ENCODE measurements at places on chromosomes 3 and 15.

DNA sequence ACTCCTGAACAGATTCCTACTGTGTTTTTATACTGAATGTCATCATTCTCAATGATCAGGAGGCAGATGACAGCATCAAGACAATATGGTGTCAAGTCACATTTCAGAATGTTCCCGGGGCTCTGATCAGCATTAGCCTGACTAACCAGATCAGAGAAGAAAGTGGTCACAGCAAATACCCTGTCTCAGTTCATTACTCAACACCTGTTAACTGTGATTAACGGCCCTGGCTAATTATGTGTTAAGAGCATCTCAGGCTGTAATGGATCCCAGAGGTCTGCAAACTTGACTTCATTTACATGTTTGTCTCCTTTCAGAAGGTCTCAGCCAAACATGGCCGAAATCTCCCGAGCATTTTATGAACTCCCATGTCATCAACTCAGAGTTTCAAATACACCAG, 833.7 kb downstream of the FHIT start:
- DNase-seq: no peak

GRCh38 chr3:178318340-178318739, 217.9 kb upstream of the KCNMB2 start:
- no peak for DNase-seq

DNA sequence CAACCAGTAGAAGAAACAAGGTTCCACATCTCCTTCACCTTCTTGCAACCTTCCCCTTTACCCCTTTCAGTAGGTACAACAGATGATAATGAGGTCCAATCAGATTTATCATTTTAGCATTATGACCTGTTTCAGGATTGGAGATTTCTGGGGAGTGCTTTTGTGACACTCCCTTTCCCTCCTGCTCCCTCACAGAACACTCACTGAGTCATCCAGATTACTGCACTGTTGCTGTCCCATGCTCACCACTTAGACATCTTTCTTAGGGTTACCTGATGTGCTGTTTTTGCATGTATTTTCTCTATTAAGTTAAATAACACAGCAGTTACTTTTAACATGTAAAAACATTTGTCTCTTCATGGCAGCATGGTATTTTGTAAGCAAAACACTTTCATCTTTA, 118.5 kb downstream of the MFSD1 start:
- no peak for DNase-seq

DNA sequence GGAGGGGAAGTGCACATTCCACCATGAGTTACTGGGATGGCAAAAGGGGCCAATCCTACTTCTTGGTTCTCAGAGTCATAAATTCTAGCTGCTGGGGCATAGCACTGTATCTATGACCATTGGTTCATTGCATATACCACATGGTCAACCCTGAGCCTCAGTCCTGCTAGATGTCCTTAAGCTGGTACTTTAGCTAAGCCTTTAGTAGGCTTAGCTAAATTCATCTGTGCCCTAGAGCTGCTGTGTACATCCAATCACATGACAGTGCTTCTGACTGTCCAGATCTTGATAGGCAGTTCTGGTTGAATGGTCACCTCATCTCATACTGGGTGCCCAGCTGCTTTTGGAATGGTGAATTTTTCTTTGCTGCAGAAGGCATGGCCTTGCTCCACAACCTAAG, 8.2 kb downstream of the NDUFB4 start:
- no peak for DNase-seq

DNA sequence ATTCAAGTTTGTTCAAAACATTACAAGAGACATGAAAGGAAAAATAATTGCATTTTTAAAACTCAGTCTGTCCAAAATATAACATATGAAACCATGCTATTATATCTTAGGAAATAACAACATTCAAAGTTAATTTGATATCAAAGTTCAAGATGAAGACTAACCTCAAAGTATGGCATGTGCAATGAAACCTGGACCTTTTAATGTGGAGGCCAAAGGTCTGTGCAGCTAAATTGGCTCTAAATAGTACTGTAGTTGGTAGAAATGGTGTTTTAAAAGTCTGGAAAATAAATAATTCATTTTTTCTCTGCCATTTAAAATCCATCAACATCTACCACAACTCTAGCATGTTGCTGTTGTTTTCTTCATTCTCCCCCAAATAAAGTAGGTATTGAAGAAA, 8.7 kb downstream of the GRAMD1C start:
- DNase-seq: no peak

- no peak for DNase-seq
Observed at GRCh38 chr3:37139567-37140052, 34.8 kb downstream of the LRRFIP2 start.

DNA sequence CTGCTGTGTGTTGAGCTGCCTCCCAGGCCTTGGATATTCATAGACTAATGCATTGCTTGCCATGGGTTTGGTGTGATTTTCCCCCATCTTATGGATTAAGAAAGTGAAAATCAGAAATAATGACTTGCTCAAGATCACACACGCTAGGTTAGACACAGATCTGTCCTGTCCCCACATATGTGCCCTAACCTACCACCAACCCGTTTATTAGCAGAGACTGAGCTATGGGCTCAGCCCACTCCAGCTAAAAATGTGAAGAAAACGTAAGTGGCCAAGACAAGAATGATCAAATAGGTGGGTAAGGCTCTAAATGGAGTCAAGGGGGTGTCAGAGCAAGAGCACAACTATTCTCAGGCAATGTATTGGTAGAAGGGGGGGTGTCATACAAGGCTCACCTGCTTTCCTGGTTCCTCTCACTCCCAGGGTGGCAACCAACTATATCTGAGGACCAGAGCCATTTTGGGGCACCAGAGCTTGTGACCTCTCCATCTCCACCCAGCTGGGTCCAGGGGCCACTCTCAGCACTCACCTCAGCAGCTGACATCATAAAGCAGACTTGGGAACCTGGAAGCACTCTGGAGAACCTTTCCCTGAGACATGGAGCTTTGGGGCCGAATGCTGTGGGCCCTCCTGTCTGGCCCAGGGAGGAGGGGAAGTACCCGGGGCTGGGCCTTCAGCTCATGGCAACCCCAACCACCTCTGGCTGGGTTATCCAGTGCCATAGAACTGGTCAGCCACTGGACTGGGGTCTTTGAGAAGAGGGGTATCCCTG, 1.4 kb downstream of the HEMK1 start:
- DNase-seq: no peak

- DNase-seq: no peak
Observed at GRCh38 chr3:171991166-171991565, 48.2 kb upstream of the FNDC3B start.

DNA sequence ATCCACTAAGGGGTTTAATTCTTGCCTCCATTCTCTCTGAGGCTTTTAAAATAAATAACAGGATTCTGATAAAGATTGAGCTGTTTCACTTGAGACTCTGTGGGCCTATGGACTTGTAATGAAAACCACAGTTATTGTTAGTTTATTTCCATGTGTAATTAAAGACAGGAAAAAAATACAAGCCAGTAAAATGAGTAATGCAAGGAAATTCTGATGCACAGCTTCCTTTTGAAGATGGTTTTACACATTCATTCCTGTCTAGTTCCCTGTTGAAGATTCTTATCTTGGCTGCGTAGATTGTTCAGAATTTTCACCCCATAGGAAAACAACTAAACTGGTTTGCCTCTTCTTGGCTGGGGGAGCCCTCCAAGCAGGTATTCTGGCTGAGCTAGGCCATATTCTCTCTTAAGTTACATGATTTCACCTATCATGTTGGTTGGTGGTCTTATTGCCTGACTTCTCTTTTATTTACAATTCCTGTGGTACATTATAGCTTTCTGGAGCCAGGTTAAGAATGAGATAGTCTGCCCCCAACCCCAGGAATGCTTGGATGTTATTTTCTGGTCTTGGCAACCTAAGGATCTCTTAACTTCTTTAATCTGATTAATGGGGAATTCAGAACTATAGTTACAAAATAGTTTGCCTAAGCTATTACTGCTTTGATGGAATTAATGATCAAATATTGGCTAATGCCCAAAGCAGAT, 67.6 kb downstream of the MITF start:
- DNase-seq: no peak

DNA sequence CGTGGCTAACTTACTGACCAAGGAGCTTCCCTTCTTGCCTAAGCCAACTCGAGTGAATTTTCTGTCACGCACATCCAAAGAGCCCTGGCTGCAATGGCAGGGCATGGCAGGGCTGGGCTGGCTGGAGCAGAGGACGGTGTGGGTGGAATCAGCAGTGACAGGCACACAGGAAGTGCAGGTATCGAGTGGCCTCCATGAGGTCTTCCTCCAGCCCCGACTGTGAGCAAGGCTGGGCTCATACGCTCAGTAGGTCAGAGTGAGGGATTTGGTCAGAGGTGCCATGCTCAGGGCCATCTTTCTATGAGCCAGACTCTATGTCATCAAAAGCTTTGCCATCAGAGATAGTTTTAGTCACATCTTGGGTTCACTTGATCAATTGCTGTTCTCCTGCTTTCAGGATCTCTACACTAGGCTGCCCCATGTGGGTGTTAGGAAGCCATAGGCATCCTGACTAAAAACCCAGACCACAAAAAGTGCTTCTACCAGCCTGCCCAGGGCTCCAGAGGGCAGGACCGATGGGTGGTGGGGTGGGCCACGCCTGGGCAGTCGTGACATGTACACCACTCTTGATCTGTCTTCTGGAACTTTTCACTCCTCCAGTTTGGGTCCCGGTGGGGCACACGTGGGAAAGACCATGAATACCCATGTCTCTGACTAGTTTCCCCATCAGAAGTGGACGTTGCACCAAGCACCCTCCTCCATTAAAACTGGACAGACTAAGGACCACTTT, 22.6 kb upstream of the COMMD4 start:
- DNase-seq: no peak

DNA sequence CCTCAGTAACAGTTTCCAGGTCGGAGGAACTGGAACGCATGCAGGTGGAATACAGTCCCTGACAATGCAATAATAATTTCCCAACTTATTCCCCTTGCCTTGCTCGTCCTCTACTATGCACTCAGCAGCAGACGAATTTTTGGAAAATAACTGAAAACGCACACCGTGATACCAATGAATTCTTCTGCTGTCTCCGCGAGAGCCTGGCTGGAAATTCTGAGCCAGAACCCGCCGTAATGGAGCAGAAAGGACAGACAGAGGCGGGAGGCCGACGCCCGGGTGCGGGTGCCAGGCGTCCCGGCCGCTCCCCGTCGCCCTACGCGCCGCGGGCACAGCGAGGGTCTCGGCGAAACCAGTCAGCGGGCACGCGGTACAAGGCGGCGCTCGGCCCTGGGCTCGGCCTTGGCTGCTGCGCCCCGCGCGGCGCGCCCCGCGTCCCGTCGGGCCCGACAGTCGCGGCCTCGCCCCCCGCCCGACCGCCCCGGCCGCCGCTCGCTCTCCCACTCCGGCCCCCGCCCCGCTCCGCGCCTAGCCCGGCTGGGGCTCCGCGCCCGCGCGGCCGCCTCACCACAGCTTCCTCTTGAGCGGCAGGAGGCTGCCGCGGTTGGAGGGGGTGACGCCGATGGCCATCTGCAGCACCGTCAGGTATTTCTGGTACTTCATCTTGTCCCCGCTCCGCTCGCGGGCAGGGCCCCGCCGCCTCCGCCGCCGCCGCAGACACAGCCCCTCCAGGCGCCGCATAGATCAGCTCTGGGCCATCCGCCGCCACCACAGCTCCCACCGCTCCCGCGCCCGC, 114.5 kb upstream of the GOLGA8J start:
- no peak for DNase-seq

DNA sequence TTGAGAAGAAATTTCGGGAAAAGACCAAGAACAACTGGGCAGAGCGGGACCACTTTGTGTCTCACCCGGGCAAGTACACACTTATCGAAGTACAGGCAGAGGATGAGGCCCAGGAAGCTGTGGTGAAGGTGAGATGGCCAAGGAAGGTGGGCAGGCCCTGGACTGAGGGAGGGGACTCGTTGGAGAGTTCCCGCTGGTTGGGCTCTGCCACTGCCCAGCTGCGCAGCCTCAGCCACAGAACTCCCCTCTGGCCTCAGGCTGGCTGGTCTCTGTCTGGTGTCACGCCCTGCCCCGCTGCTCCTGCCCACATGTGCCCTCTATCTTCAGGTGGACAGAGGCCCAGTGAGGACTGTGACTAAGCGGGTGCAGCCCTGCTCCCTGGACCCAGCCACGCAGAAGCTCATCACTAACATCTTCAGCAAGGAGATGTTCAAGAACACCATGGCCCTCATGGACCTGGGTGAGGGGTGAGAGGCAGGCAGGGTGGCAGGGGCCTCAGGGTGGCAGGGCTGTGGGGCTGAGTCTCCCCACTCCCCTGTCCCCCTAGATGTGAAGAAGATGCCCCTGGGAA, 2.4 kb downstream of the PARP3 start:
- DNase-seq: no peak

GRCh38 chr3:39960515-39961191, 151.2 kb downstream of the MYRIP start:
- no peak for DNase-seq

- no peak for DNase-seq
Observed at GRCh38 chr3:195080571-195081151, 190.3 kb downstream of the XXYLT1 start.

DNA sequence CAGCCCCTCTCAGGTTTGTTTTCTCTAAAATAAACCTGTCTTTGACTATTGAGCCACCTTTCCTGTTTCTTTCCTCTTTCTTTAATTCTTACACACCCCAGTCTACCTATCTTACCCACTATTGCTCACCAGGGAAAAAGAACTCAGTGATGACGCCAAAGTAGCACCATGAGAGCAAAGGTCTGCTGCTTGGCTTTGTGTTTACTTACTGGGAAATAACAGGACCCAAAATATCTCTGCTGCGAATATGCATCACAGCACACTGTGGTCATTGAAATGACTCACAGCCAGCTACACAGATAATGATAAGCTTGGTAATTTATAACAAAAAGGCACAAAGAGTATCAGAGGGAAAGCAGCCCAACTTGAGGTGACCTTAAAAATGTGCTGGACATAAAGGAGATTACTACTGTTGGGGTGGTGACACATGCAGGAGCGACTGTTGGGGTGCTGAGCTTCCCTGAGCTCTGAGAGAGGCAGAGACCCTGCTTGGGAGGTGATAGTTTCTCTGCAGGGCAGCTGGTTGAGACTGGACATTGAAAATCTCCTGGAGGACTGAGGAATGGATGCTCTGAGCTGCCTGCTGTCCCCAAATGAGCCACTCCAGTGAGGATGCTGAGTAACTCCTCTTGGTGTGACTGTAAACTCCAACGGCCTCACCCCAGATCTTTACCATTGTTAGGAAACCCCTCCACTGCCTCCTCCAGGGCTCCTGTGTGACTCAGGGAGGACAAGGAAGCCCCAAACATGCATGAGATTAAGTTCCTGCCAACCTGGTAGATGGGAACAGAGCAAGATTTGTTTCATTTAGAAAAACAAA, 14.5 kb downstream of the EFCAB12 start:
- DNase-seq: no peak

Data from activated CD8-positive, alpha-beta memory T cell treated with anti-CD3 and anti-CD28 coated beads, Interleukin-2, amount 10 ng/mL, durations not matched to agents 7 days and 5 days (primary cell).